ENCODE measurements at places on chromosomes 6 and 20.

- no peak for DNase-seq
Measured at GRCh38 chr6:2094642-2095041, 150.8 kb downstream of the GMDS start.

GRCh38 chr6:144289006-144289405 is 3.9 kb downstream of the UTRN start:
- DNase-seq, result no peak

GRCh38 chr6:31769684-31770371 is 7.3 kb downstream of the VWA7 start:
- DNase-seq, result no peak

GRCh38 chr6:37359039-37359438 is 5.3 kb downstream of the RNF8 start:
- DNase-seq, result no peak

DNA sequence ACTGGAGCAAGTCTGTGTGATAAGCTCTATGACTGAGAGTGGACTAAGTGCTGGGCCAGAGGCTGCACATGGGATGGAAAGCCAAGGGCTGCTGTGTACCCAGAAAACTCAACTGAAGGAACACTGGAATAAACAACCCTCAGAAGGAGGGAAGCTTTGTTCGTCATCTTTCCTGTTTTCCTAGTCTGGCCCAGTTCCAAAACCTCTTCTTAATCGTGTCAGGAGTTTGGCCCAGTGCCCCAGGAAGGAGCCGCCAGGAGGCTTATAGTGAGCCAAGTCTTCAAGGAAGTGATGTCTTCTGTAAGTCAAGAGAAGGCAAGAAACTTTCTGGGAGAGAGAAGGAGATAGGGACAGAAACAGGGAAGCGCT is 23.3 kb upstream of the TOP1 start:
- peak; percentile 88 for DNase-seq

DNA sequence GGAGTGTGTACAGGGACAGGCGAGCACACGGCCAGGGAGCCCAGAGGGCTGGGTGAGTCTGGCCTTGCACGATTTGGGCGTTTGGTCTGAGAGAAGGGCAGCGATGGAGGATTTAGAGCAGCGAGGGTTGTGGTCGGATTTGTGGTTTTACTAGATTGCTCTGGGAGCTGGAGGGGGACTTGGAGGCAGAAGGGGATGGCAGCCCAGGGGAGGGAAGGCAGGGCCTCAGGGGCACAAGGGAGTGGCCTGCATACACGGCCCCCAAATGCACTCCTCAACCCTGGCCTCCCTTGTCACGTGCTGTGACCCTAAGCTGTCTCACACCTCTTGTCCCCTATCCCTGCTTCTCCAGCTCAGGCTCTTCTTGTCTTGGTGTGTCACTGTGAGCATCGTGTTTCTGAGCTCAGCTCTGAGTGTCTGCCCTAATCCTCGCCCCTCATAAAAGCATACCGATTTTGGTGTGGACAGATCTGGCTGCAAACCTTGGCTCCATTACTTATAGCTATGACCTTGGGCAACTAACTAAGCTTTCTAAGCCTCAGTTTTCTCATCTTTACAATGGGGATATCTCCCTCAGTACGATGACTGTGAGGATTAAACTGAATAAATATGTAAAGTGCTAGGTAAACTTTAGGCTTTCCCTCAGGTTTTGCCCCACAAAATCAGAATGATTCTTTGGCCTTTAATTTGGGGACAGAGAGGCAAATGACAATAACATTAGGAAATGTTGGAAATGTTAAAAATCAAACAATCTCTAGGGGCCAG is 120.1 kb upstream of the ARMC2 start:
- DNase-seq, result no peak

DNA sequence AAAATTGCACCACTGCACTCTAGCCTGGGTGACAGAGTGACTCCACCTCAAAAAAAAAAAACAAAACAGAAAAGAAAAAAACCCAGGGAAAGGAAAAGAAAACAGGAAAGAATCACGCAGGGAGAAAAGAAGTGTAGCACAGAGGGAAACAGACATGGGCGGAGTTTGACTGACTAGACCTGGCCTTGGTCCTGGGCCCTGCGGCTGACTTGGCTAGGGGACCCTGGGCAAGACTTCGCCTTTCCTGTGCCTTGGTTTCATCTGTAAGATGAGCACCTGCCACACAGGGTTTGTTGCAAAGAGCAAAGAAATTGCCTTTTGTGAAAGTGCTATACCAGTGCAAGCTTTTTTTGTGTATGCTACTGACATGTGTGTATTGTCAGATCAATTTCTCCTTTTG is 71.3 kb upstream of the KCNG1 start:
- no peak for DNase-seq

DNA sequence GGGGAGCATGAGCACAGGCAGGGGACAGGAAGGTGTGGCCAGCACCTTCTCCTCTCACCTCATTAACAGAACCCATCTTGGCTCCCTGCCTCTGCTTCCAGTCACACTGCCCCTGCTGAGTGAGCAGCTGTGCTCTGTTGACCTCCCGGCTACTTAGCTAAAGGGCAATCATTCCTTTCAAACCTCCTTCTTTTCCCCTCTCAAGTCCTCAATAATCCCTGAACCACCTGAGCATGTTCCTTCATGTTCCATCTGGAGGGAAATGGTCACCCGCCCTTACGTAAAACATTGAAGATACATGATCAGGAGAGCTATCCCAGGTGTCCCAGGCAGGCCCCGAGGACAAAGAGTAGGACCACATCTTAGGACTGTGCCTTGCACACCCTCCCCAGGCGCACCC is 21.7 kb upstream of the MRPS10 start:
- DNase-seq, result no peak

- DNase-seq, result no peak
Measured at GRCh38 chr20:62725596-62726268, 17.1 kb downstream of the NTSR1 start.

DNA sequence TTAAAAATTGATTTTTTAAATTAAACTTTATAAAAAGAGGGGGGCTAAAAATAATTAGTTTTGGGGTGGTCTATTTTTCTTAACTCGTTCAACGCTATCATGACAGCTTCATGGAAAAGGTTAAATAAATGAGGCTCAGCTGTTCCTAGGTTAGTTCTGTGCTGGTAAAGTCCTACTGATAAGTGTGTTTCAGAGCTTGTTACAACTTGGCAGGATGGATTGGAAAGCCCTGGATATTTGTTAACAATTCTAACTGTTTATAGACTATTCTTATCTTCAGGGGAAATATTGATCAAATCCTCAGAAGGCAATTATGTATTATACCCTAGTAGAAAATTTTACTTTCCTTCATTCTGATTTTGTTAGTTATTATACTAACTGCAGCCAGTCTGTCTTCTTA is 50.4 kb downstream of the IL22RA2 start:
- DNase-seq, result no peak

DNA sequence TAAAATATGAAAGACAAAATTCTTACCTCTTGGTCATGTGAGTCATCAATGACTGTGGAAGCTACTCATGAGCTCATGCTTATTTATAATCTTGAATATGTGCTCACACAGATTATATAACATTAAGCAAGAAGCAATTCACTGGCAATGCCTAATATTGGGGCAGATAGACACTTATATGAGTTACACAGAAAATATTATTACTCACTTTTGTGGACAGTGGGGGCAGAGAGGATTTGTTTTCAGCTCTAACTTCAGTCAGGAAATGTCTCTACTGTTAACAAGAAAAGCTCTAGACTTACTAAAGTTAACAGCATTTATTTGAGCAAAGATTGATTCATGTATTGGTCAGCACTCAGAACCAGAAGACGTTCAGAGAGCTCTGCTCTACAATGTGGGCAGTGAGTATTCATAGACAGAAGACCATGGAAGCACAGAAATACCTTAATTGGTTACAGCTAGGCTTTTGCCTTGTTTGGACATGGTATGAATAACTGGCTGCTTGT is 85.8 kb upstream of the AHI1 start:
- no peak for DNase-seq

GRCh38 chr6:107776415-107776814 is 47.7 kb downstream of the SCML4 start:
- DNase-seq, result no peak

GRCh38 chr20:50221501-50222308 is 31.1 kb downstream of the CEBPB start:
- DNase-seq, result no peak

GRCh38 chr6:34729631-34730470 is 27.5 kb upstream of the SNRPC start:
- no peak for DNase-seq

DNA sequence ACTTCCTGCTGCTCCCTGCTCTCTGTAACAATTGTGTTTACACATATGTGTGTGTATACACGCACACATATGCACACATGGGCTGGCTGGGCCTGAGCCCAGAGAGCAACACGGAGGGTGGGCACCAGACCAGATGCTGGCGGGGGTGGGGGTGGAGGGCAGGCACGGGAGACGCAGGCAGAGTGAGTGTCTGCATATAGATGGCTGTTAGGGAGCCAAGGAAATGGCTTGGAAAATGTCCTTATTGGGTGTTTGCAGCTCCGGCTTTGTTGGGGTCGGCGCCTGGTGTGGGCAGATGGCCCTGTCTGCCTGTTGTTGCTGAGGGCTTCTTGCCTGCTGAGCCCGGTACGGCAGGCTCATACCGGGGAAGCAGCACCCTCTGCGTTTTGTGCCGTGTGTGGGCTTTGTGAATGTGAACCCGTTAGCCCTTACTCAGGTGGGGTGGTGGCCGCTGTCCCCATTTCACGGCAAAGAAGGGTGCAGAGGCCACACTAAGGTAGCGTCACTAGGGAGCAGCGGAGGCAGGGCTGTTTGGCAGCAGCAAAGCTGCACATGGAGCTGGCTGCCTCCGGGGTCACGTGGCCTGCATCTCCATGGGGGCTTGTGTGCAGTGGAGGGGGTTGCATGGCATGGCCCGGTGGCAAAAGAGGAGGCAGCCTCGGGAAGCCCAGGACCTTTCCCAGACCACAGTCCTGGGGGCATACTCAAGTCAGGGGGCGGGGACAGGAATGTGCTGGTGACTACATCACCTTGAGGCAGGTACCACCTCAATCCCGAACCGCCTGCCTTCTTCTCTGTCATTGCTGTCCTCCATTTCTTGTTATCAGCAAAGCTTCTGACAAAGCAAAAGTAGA is 47.4 kb upstream of the SRF start:
- DNase-seq, result no peak

DNA sequence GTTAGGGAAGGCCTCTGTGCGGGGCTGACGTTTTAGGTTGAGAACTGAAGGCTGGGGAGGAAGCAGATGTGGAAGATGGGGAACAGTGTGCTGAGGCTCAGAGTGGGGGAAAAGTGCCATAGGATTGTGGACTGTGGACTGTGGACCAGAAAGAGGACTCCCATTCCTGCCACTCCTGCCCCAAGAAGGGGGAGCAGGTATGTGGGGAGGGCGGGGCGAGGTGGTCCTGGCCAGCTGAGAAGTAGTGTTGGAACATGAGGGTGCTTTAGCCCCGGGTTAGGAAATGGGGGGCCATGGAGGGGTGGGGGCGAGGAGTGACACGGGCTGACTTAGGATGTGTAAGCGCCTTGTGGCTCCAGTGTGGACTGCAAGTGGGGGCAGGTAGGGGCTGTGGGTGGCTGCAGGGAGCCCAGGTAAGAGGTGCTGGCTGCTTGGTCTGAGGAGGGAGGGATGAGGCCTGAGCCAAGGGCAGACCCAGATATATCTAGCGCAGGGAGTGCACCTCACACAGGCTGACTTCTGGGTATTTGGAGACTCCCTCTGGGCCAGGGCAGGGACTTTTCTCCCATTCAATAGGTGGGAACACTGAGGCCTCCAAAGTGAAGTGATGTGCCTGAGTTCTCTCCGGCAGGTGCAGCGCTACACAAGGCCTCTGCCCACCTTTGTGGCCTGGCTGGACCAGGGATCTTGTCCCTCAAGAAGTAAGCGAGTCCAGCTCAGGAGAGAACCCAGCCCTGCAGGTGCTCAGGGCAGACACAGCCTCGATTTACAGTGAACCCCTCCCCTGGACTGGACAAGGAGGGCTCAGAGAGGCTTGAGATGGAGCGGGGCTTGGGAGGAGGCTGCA is 76.6 kb upstream of the TOX2 start:
- DNase-seq, result no peak

GRCh38 chr6:26056583-26057350 is 30.5 kb upstream of the HFE start:
- no peak for DNase-seq

DNA sequence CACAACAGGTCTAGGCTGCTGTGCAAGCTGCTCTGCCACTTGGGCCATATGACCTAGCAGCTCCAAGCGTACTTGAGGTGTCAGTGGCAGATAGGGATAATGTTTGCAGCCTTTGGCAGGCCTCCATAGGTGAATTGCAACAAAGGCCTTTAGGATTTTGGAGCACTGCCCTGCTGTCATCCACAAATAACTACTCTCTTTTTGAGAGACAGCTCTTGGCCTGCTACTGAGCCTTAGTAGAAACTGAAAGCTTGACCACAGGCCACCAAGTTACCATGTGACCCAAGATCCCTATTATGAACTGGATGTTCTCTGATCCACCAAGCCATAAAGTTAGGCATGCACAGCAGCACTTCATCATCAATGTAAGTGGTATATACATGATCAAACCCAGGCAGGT is 29.9 kb downstream of the FBXO30 start:
- DNase-seq, result no peak

DNA sequence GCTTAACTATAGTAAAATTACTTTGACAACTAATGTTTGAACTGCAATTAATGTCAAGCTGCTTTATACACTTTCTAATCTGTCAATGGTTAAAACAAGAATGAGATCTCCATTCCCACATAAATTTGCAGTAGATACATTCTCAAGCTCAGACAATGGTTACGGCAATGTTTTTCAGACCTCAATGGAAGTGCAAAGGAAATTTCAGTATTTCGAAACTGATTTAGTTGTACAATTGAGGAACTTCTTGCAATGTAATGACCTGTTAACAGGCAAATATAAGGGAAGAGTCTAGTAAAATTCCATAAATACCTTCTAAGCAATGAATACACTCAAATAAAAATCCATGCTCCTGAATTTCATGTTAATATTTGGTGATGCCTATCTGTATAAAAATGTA is 94.7 kb downstream of the ADTRP start:
- DNase-seq, result no peak

DNA sequence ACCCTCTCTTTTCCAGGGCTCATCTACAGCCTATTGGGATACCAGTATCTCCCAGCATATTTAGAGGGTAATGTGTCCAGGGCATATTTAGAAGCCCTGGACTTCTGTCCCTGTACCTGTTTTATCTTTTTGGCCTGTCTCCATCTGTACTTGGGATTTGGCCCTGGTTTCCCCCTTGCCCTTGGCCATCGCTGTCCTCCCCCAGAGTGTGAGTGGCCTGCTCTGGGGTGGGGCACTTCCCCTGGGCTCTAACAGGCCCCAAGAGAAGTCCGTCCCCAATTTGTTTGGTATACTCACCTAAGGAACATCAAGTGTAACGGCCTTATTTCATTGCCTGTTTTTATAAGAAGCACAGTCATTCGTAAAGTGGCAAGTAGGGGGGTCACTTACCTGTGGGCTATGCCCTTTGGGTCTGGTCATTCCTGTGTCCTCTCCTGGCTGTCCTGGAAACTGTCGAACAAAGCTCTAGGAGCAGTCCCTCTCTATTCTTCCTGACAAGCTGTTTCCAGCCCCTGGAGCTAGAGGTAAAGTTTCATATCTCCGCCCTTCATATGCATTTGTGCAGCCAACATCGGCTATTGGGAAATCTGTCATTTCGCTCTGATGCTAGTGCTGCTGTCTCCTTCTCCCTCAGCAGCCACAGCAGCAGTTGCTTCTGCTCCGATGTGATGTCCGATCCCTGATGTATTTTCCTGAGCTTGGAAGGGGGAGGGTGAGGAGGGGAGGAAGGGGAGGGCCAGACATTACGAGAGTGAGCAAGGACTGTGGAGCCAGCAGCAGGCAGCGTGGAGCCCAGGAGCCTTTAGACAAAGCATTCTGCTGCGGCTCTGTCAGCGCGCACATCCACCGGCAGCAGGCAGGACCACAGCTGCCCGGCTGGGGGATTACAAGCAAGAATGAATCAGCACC is 83.4 kb downstream of the TCP11 start:
- DNase-seq, result no peak
